ENCODE measurements at places on chromosomes 5 and 9.
A peak's percentile ranks its signal among the peaks of the same experiment; 100 is the strongest.

GRCh38 chr9:34577400-34578240 lies 11.9 kb downstream of the CNTFR start:
- no peak for DNase-seq

DNA sequence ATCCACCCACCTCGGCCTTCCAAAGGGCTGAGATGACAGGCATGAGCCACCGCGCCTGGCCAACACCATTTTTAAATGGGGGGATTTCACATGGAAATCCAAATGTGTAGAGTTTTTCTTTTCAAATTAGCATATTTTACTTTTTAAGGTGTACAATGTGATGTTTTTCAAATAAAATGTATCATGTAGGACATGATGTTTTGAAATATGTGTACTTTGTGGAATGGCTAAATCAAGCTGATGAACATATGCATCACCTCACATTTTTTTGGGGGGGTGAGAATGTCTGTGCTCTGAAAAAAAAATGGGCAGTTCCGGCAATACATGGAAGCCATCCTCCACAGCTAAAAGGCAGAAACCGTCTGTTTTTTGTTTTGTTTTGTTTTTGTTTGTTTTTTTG lies 3.4 kb upstream of the FAF2 start:
- DNase-seq: no peak

- no peak for DNase-seq
Observed at GRCh38 chr5:57817001-57817453, 334.4 kb upstream of the ACTBL2 start.

DNA sequence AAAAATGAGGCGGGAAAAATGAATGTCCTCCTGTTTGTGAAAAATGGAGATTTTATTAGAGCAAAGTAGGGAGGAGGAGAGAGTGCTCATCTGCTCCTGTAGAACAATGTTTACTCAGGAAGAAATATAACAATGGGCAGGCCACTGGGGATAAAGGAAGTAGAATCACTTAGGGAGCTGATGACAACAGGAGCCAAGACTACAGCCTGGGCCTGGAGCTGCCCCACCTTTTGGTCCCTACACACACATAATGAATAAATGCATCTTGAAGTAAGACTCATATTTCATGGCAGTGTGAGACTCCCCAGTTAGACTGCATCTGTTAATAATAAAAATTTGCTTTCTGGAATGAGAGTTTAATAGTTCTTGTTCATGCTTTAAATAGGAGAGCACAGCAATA lies 1939.8 kb downstream of the EFNA5 start:
- no peak for DNase-seq

DNA sequence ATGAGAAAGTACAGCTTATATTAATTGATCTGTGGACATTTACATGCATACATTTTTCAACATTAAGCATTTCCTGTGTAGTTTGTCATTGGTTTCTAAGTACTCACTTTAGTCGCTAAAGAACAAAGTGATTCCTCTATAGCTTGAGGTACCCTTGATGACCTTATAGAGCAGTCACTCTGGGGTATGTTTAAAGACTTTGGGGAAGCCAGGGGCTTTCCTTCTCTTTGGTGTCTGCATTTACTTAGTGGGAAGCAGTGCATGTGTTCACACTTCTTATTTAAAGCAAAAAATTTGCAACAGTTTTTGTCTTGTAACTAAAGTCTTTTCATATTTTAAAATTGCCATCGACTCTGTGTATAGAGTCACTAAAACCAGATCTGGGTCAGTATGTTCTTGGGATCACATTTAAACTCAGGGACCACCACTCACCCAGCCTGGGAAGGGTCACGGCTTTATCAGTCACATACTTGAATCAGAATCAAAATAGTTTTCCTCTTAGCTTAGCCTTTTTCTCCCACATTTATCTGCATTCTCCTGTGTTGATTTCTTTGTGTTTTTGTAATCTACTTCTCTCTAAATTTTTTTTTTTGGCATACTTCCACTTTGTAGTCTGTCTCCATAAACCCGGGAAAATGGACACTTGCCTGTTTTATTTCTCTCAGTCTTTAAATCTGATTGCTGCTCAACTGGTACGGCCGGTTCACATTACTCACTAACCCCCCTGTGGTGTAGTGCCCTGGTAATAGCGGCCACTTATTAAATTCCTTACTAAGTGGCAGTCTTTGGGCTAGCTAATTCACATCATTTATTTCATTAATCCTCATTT lies 143.9 kb upstream of the FBN2 start:
- no peak for DNase-seq

- no peak for DNase-seq
Observed at GRCh38 chr5:142924135-142924883, 154.1 kb downstream of the ARHGAP26 start.

DNA sequence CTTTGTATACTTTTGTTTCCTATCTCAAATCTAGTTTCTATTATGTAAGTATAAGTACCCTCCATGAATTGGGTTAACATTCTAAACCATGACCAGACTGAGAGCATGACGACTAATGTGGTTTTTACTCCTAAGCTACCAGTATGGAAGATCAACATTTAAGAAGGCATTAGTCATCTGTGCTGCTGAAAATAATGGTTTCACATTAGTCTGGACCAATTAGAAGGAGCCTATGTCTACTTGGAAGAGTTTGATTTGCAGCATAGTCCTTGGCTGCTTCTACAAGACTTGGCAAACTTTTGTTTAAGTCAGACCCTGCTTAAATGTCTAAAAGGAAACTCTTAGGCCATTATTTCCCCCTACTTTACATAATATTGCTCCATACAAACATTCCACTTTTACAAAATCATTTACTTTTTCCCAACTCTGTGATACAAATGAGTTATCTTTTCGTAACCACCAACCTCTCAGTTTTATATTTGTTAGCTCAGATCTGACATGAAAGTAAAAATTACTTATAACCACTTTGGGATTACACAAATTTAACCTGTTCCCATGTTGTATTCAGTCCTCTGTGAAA lies 186.7 kb downstream of the COMMD10 start:
- DNase-seq: no peak

DNA sequence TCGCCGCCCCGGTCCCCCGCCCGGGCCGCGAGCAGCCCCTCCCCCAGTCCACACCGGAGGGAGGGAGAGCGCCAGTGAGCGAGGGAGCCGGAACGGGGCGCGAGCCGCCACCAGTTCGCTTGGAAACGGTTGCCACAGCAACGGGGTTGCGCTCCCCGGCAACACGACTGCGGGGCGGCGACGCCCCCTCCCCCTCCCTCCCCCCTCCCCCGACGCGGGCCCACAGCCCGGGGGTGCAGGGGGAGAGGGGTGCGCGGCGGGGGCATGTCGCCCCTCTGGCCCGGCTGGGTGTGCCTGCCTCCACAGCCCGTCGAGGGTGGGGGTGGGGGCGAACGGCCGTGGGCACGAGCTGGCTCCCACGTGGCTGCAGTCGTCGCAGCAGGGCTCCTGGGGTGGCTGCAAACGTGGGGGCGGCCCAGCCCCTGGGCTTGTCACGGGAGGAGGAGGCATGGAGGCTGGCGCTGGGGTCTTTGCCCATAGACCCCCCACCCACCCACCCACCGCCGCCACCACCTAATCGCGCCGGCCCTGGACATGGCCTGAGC lies 524 bp downstream of the PRR7 start:
- peak; percentile 76 for DNase-seq

DNA sequence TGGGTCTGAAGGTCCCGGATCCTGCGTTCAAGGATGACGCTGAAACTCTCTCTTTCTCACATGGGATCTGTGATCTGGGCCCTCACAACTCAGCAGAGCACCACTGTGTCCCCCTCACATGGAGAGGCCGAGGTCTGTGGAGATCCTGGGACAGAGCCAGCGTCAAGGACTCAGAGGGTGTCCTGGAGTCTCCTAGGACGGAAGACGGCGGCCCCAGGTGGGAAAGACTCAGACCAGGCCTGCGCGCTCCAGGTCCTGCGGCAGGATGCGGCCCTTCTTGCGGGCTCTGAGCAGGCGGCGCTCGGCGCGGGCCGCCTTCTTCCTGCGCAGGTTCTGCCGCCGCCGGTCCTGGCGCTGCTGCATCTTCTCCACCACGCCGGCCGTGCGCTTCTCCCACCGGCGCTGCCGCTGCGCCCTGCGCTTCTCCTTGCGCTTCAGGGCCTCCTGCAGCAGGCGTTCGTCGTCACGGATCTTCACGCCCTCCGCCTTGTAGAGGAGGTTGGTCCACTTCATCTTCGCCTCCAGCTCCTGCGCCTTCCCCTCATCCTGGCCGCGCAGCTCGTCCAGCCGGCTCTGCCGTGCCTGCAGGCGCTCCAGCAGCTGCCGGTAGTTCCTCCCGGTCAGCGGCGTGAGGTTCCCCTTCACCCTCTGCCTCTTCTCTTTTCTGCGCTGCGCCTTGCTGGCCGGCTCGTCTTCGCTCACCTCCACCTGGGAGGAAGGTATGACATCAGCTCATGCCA lies 4.2 kb downstream of the SURF6 start:
- no peak for DNase-seq

- DNase-seq: no peak
Observed at GRCh38 chr9:12819436-12820185, 44.8 kb downstream of the LURAP1L start.

DNA sequence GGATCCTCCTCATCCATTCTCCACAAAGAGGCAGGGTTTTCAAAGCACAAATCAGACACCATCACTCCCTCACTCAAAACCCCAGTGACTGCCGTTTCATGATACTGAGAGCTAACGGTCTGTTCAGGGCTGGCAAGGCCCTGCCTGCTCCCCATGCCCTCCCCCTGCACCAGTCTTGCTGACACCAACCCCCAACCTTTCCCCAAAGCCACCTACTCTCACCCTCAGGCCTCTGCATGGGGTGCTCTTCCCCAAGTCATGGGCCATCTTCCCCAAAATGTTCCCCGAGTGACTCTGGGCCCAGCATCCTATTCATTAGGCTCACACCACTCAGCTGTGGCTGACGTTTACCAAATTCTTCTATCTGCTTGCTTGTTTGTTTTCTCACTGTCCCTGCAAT lies 21.7 kb upstream of the OLFM1 start:
- no peak for DNase-seq

- no peak for DNase-seq
Observed at GRCh38 chr9:134707731-134708671, 66.4 kb downstream of the COL5A1 start.

- DNase-seq: no peak
Observed at GRCh38 chr9:130579738-130580463, 524 bp downstream of the FUBP3 start.

GRCh38 chr9:83469722-83470121 lies 68.5 kb downstream of the FRMD3 start:
- no peak for DNase-seq

DNA sequence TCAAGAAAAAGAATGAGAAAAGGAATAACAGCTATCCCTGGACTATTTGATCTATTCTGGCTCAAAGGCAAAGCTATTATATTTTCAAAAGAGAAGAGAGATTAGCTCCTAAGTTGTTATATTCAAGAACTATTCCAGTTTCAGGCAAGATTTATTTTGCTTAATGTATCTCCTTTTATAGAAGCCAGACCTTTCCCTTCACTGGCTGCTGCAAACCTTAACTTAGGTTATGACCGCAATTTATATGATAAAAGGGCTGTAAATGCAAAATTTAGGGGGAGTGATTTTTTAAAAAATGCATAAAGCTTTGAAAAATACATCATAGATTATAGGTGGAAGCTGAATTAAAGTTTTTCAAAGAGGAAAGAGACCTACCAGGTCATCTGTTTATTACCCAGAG lies 97.8 kb downstream of the FBXL7 start:
- DNase-seq: no peak

- DNase-seq: no peak
Observed at GRCh38 chr5:9596171-9596780, 33.9 kb downstream of the TAS2R1 start.

- DNase-seq: no peak
Observed at GRCh38 chr9:72396247-72397091, 31.5 kb upstream of the ZFAND5 start.

DNA sequence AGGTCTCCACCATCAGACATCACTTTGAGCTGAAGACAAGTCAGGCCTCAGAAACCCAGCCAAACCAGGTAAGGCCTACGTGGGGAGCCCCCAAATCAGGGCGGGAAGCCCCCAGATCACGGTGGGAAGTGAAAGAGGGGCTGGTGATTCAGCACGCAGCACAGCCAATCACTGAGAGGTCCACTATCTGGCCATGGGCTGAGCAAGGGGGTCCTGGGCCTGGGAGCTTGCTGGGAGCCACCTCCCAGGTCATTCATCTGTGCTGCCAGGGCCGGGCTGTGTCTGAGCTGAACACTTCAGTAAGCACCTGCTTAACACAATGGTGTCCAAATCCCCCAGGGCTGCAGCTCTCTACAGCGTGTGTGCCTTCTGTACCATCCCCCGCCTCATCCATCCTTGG lies 15.5 kb downstream of the MED10 start:
- DNase-seq: no peak
